ENCODE measurements at places on chromosomes 4 and X. TPM values are rescaled to one million over a fixed set of nuclear protein-coding genes. Genes with fewer than 3 reads are reported as not detected.

The XAGE1B gene
- not detected for total RNA-seq

The FGB gene
- total RNA-seq, result not detected

The ARR3 gene
- total RNA-seq, result not detected

The PPARGC1A gene
- total RNA-seq, result 0.18 TPM

The TBX22 gene
- not detected for total RNA-seq

The RAI2 gene
- total RNA-seq, result not detected

- no peak overlapping the region for H3K4me3 ChIP-seq
- H3K27me3 ChIP-seq, result no peaks in the 10 kb centered on the region
- no peaks in the 10 kb centered on the region for H3K36me3 ChIP-seq
- no peak overlapping the region for H3K27ac ChIP-seq
- peaks cover 11% of the 10 kb centered on the region for H3K4me1 ChIP-seq
Observed at GRCh38 chr4:103493450-103494159, 226.2 kb downstream of the TACR3 start.

- DNase-seq, result no peak
- H3K27me3 ChIP-seq, result peaks cover 31% of the 10 kb centered on the region
- H3K36me3 ChIP-seq, result no peaks in the 10 kb centered on the region
- no peak overlapping the region for H3K27ac ChIP-seq
- H3K4me1 ChIP-seq, result no peaks in the 10 kb centered on the region
Observed at GRCh38 chr4:4349867-4350266, 37.0 kb upstream of the NSG1 start.

- DNase-seq, result no peak
- no peaks in the 10 kb centered on the region for H3K36me3 ChIP-seq
- H3K27ac ChIP-seq, result no peak overlapping the region
Observed at GRCh38 chr4:120765260-120765680, 157.3 kb downstream of the PRDM5 start.

DNA sequence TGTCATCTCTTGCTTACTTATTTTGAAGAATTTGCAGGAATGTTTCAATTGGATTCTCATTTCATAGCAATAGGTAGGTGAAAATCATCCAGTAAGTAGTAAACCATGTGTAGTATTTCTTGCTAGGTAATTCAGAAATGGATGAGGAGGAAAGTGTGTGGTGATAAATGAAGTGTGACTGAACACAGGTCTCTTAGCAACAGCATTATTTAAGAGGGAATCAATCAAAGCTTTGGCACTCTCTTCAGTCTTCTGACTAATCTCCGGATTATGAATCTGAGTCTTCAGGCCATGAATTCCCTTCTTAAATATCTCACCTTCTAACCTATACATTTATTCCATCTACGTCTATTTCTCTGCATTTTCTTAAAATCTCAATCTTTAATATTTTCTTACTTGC, 55.8 kb upstream of the ARHGAP24 start:
- H3K4me3 ChIP-seq, result no peak overlapping the region
- no peaks in the 10 kb centered on the region for H3K36me3 ChIP-seq
- H3K4me1 ChIP-seq, result no peaks in the 10 kb centered on the region
- no peaks in the 10 kb centered on the region for H3K27me3 ChIP-seq
- DNase-seq, result no peak

- no peaks in the 10 kb centered on the region for H3K36me3 ChIP-seq
- H3K4me3 ChIP-seq, result no peak overlapping the region
- H3K27ac ChIP-seq, result no peak overlapping the region
- no peaks in the 10 kb centered on the region for H3K4me1 ChIP-seq
- H3K27me3 ChIP-seq, result no peaks in the 10 kb centered on the region
- no peak for DNase-seq
Observed at GRCh38 chrX:21004835-21005234, 369.4 kb upstream of the CNKSR2 start.

DNA sequence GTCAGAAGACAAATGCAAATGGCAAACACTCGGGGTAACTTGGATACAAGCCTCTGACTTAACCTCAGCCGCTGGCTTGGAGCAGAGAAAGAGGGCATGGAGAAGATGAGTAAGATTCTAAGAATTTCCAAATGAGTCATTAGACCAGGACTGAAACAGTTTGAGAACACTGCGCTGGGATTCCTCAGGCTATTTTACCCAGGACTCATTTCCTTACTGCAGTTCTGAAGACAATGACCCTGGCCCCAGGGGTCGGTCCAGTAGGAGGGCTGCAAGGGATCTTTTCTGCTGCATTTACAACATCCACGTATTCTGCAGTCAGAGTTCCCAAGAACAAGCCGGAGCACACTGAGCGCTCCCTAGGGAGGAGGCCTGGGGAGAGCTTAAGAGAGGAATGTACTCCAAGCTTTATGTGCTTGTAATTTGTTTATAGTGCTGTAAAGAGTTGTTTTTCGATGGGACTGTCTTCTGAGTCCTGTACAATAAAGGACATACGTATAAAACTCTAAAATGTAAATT, 27.3 kb upstream of the SORBS2 start:
- no peaks in the 10 kb centered on the region for H3K27me3 ChIP-seq
- H3K4me3 ChIP-seq, result no peak overlapping the region
- DNase-seq, result peak; percentile 96
- peak overlapping the region; percentile 96 for H3K27ac ChIP-seq

GRCh38 chr4:123349421-123350190, 47.0 kb upstream of the SPRY1 start:
- H3K27ac ChIP-seq, result no peak overlapping the region
- no peak for DNase-seq
- no peak overlapping the region for H3K4me3 ChIP-seq
- no peaks in the 10 kb centered on the region for H3K27me3 ChIP-seq

DNA sequence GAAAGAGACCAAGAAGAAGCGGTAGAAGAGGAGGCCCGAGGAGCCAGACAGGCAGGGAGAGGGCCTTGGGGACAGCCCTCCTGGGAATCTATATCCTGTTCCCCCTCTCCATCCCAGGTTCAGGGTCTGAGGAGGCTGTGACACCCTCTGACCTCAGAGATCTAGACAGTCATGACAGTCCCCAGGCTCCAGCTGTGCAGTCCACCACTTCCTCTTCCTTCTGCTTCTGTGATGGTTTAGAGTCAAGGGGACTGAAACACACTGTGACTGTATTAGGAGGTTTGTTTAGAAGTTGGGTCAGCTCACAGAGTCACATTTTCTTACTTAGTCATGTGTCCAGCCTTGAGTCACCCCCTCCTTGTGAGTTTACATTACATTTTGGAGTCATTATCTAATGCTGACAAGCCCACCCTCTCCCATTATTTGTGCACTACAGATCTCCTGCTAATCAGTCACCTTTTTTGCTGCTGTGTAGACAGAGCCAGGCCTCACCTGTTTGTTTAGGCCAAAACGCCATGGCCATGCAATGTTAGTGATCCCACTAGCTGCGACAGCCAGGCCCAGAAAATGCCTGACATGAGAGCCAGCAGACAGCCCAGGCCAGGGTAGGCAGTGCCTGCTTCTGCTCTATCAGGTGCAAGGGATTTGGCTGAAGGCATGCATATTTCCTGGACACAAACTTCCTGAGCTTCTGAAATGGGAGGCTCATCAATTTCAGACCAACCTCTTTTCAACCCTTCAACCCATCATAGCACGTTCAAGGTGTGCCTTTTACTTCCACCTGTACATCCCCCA, 26.0 kb downstream of the MANBA start:
- no peak for DNase-seq
- peaks cover 13% of the 10 kb centered on the region for H3K4me1 ChIP-seq
- no peak overlapping the region for H3K4me3 ChIP-seq
- 0 out of 2 replicates have a peak, but pooled peaks cover 5% of the 10 kb centered on the region for H3K36me3 ChIP-seq
- H3K27me3 ChIP-seq, result no peaks in the 10 kb centered on the region
- peak overlapping the region; percentile 40 for H3K27ac ChIP-seq

DNA sequence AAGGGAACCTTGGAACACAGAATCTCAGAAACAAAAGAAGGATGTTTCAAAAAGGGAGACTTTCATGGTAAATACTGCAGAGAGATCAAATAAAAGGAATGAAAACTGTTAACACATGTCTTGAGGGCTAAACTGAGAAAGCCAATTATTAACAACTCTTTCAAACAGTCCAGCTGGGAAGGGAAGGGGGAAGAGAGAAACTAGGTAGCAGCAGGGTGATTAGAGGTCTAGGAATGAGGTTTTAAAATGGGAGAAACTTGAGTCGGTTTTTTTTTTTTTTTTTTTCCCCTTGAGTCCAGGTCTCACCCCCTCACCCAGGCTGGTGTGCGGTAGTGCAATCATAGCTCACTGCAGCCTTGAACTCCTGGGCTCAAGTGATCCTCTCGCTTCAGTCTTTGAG, 4.3 kb downstream of the BCLAF3 start:
- no peak for DNase-seq
- no peak overlapping the region for H3K4me3 ChIP-seq
- H3K36me3 ChIP-seq, result no peaks in the 10 kb centered on the region
- no peak overlapping the region for H3K27ac ChIP-seq

DNA sequence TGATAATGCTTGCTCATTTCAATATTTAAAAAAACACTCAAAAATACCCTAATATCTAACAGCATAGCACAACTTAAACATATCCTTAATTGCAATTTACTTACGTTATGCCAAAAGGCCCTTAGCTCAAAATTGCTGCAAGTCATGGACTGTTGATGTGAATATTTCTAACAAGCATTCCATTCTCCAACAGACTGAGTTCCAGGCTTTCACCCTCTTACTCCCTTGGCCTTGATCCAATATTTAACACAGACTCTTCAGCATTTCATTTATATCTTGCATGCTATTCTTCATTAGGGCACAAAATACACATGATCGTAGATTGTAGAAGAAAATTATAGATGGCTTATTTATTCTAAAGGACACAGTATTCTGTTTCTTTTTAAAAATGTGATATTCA, 96.5 kb downstream of the RNF150 start:
- peaks cover 8% of the 10 kb centered on the region for H3K4me1 ChIP-seq
- DNase-seq, result no peak

DNA sequence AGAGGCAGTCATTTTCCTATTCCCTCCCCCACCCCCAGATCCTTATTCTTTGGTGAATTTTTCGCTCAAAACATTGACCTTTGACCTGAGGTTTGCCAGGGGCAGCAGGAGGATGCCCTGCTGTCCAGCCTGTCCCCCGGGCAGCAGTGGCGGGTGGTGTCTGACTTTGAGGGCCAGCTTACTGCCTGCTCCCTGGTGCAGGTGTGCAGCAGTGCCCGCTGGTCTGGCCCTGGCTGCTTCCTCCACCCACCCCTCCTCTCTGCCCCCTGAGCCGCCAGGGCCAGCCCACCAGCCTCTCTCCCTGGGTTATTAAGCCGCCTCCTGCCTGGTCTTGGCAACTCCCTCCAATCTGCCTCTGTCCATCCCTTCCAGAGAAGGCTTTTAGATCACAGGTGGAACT, 40.8 kb upstream of the GRPEL1 start:
- H3K36me3 ChIP-seq, result no peaks in the 10 kb centered on the region
- no peak overlapping the region for H3K4me3 ChIP-seq
- H3K27ac ChIP-seq, result no peak overlapping the region
- H3K27me3 ChIP-seq, result no peaks in the 10 kb centered on the region
- no peaks in the 10 kb centered on the region for H3K4me1 ChIP-seq

DNA sequence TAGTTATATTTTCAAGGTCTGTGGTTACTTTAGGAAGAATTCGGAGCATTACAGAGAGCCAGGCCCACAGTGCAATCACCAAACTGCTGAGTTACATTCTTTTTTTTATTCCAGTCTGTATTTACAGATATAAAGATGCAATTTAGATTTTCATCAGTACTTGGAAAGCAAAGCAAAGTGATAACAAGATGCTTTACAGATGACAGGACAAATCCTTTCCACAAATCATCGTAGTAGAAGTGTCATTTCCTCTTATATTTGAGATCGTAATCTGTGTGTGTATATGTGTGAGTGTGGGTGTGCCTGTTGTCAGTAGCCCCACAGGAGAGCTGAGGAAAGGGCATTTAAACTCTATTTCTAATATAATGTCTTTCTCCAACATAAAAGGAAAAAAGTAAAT, 1893.7 kb downstream of the STIM2 start:
- DNase-seq, result no peak
- no peaks in the 10 kb centered on the region for H3K36me3 ChIP-seq
- H3K27ac ChIP-seq, result no peak overlapping the region
- H3K4me1 ChIP-seq, result no peaks in the 10 kb centered on the region

- H3K4me3 ChIP-seq, result no peak overlapping the region
- peaks cover 6% of the 10 kb centered on the region for H3K4me1 ChIP-seq
- no peaks in the 10 kb centered on the region for H3K27me3 ChIP-seq
- no peak overlapping the region for H3K27ac ChIP-seq
- DNase-seq, result no peak
Observed at GRCh38 chr4:6881908-6882307, 27.7 kb upstream of the TBC1D14 start.

DNA sequence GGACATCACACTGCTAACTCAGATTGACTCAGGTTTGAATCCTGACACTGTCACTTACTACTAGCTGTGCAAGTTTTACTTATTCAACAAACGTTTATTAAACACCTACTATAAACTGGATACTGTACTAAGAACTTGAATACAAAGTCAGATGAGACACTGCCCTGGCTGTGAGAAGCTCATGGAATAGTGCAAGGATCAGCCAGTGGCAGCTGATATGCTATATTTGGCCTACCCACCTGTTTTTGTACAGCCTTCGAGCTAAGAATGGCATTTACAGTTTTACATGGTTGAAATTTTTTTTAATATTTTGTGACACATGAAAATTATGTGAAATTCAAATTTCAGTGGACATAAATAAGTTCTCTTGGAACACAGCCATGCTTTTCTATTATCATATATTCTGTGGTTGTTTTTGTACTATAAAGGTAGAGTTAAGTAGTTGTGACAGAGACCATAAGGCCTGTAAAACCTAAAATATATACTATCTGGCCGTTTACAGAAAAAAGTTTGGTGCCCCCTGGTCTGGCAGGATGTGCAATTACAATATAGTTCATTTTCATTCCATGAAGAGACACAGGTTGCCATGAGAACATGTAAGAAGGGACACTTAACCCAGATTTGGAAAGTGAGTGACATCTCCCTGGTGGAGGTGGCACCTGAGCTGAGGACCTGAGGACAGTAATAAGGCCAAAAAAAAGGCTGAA, 3.4 kb upstream of the SEC24D start:
- H3K27me3 ChIP-seq, result no peaks in the 10 kb centered on the region
- no peak for DNase-seq
- H3K27ac ChIP-seq, result no peak overlapping the region
- peaks cover 17% of the 10 kb centered on the region for H3K4me1 ChIP-seq

GRCh38 chrX:123330229-123330942, 146.3 kb downstream of the GRIA3 start:
- no peaks in the 10 kb centered on the region for H3K4me1 ChIP-seq
- no peaks in the 10 kb centered on the region for H3K36me3 ChIP-seq
- no peak overlapping the region for H3K27ac ChIP-seq
- no peak for DNase-seq
- no peaks in the 10 kb centered on the region for H3K27me3 ChIP-seq

DNA sequence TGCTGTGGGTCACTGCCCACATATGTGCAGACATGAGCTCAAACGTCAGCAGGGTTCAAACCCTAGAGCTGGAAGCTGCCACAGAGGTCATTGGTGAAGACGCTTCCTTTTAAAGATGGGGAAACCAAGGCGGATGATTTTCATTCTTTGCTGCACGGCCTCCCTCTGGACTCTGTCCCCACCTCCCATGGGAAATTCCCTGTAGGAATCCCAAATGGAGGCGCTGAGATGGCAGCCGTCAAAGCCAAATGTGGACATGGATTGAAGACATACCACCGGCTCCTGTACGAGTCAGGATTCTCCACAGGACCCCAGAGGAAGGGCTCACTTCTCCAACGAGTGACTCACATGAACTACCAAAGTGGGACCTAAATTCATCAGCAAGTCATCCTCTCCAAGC, 286.4 kb downstream of the CRLF2 start:
- no peaks in the 10 kb centered on the region for H3K36me3 ChIP-seq
- DNase-seq, result no peak
- no peaks in the 10 kb centered on the region for H3K4me1 ChIP-seq
- H3K27me3 ChIP-seq, result no peaks in the 10 kb centered on the region
- H3K27ac ChIP-seq, result no peak overlapping the region
- H3K4me3 ChIP-seq, result no peak overlapping the region

- no peaks in the 10 kb centered on the region for H3K4me1 ChIP-seq
- no peak overlapping the region for H3K27ac ChIP-seq
- no peaks in the 10 kb centered on the region for H3K36me3 ChIP-seq
- H3K4me3 ChIP-seq, result no peak overlapping the region
- H3K27me3 ChIP-seq, result no peaks in the 10 kb centered on the region
Observed at GRCh38 chr4:131296192-131296591, 1852.9 kb upstream of the PCDH10 start.

Data from SJSA1 (cell line).